ENCODE measurements at places on chromosomes 7 and 10.

DNA sequence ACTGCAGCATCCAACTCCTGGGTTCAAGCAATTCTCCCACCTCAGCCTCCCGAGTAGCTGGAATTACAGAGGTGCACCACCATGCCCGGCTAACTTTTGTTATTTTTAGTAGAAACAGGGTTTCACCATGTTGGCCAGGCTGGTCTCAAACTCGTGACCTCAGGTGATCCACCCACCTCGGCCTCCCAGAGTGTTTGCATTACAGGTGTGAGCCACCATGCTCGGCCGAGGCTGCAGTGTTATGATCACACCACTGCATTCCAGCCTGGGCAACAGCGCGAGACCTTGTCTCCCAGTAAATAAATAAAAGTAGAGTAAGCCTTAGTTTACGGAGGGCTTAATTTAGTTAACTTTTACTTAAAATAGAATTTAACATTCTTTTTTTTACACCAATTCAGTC lies 23.7 kb upstream of the IGF2BP3 start:
- no peak for DNase-seq

DNA sequence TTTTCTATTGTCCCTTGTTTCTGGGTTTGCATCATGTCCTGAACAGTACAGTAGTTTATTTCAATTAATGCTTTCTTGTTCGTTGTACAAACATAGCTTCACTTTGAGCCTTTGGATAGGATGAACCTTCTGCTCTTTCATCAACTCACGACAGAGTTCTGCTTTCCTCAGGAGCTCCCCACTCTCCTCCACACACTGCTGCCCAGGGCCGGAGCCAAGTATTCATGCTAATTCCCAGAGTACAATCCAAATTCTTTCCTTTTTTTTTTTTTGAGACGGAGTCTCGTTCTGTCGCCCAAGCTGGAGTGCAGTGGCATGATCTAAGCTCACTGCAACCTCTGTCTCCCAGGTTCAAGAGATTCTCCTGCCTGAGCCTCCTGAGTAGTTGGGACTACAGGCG lies 7.5 kb upstream of the NUP205 start:
- DNase-seq: no peak

DNA sequence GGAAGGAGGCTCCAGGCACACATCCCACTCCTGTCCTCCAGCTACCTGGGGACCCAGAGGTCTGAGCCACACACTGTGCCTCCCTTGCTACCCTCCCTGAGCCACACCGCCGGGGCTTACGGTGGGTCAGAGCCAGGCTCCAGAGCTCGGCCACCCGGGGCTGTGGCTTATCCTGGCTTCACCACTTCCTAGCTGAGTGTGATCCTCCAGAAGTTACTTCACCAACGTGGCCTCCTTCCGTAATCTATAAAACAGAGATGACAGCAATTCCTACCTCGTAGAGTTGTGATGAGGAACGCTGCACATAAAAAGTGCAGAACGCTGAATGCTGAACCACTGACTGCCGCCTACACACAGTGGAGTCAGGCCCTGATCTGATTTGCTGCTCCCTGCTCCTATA lies 285.0 kb downstream of the PRPF18 start:
- DNase-seq: no peak

- DNase-seq: no peak
These were observed 56.3 kb downstream of the TEX36 start for GRCh38 chr10:125626671-125627070.

All from islet precursor cell (in vitro differentiated cells).